Stimulated activated CD4-positive, alpha-beta T cell treated with anti-CD3 and anti-CD28 coated beads, Interleukin-15, amount 100 ng/mL, for 24 hours (primary cell): ENCODE measurements at places on chromosomes 3 and 15.

- DNase-seq = no peak
These were observed 292.1 kb downstream of the LPP start for GRCh38 chr3:188446014-188446413.

GRCh38 chr15:89662893-89663626 is 7.8 kb upstream of the KIF7 start:
- no peak for DNase-seq

DNA sequence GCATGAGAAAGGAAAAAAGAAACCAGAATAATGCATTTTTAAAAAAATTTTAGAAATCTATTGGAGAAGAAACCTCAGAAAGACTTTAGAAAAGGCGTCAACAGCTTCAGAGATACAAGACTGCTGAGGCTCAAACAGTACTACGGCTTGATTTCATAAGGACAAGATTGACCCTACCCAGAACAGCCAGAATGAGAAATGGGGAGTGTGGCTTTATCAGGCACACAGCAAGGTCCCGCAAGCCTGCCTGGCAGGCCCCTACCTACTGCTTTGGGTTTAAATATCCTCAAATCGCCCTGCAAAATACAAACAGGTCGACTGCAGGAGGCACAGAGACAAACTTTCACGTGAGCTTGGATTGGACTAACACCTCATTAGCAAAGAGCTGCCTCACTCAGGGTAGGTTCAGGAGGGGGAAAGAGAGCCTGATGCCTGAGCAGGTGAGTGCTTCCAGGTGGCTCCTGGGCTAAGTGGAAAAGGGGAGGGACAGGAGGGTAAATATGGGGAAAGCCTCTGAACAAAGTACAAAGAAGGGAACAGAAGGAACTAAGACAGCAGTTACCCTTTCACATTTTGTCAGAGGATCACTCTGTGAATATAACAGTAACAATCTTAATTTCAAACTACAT is 87.5 kb downstream of the RORA start:
- no peak for DNase-seq

GRCh38 chr3:183264268-183264667 is 11.2 kb downstream of the B3GNT5 start:
- DNase-seq = no peak

DNA sequence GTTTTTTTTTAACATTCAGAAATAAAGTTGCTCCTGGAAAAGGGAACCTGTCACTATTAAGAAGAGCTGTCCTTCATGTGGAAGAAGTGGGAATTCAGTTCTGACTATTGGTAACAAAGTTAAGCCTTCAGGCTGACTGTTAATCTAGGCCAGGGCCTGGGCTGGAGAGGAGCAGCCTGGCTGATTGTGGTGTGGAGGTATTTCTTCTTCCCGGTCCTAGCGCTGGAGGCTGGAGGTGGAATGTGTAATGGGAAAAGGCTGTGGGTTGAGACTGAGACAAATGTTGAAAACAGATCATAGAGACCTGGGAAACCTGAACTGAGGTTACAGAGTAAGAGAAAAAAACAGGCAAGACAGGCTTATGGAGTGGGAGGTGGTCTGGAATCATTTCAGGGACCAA is 23.8 kb upstream of the SH3BP5 start:
- DNase-seq = no peak

DNA sequence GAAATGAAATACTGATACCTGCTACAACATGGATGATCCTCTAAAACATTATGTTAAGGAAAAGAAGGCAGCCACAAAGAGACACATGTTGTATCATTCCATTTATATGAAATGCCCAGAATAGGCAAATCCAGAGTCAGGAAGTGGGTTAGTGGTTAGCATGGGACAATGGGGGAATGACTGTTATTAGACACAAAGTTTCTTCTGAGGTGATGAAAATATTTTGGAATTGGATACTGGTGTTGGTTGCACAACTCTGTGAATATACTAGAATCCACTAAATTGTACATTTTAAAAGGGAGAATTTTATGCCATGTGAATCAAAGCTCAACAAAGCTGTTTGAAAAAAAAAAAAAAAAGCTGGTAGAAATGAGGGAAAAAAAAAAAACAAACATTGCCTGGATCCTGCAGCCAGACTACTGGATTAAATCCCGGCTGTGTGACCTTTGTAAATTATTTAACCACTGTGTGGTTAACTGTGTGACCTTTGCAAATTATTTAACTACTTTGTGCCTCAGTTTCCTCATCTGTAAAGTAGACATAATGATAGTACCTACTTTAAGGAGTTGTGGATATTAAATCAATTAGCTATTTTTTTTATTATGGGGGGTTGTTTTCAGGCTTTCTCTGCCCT is 75.6 kb upstream of the PRICKLE2 start:
- DNase-seq = no peak

DNA sequence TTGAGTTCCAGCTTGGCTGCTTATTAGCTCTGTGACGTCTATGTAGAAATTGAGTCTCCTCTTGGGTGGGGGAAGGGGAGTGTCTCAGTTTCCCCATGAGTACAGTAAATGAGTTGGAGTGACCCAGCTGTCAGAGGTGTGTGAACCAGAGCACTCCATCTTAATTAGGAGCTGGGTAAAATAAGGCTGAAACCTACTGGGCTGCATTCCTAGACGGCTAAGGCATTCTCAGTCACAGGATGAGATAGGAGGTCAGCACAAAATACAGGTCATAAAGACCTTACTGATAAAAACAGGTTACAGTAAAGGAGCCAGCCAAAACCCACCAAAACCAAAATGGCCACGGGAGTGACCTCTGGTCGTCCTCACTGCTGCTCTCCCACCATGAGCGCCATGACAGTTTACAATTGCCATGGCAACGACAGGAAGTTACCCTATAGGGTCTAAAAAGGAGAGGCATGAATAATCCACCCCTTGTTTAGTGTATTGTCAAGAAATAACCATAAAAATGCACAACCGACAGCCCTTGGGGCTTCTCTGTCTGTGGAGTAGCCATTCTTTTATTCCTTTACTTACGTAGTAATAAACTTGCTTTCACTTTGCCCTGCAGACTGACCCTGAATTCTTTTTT is 222.4 kb downstream of the CACNA2D3 start:
- no peak for DNase-seq

GRCh38 chr3:48058091-48058490 is 41.9 kb upstream of the MAP4 start:
- no peak for DNase-seq

GRCh38 chr3:58520403-58521335 is 16.3 kb downstream of the ACOX2 start:
- DNase-seq = no peak

DNA sequence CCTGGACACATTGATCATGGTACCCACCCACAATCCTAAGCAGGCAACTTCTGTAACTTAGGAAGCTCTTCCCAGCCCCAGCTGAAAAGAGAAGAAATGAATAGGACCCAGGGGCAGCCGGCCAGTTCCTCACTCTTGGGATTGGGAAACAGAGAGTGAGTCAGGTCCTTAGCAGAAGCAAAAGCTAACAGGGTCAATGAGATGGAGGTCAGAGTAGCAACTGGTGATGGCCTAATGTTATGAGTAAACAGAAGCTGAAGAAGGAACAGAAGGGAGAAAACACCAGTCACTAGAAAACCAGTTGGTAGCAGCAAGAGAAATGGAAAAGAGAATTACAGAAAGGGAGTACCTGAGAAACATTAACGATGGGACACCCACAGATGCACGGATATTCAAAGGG is 20.0 kb downstream of the RIOX2 start:
- no peak for DNase-seq

DNA sequence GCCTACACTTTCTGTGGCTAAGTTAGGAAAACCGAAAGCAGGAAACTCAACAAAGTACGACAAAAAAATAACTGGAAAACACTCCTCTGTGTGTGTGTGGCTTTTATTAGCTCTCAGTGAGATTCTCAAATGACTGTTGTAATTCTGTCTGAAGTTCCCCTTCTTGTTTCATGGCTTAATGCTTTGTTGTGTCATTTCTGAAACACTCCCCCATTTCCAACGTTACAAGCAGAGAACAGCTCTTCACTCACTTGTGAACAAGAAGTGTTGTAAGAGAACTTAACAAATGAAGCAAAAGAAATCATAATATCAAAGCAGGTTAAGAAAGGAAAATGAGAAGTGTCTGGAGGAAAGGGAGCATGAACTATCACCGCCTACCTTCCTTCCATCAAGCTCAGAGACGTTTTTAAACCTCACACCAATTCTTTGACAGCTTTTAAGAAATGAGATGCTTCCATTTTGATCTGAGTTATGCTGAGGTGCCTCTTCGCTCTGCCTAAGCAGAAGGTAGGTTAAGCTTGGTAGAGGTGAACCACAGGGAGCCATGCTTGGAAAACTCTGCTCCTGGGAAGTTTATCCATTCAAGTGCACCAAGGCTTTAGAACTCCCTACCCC is 12.4 kb upstream of the SEC62 start:
- DNase-seq = no peak

DNA sequence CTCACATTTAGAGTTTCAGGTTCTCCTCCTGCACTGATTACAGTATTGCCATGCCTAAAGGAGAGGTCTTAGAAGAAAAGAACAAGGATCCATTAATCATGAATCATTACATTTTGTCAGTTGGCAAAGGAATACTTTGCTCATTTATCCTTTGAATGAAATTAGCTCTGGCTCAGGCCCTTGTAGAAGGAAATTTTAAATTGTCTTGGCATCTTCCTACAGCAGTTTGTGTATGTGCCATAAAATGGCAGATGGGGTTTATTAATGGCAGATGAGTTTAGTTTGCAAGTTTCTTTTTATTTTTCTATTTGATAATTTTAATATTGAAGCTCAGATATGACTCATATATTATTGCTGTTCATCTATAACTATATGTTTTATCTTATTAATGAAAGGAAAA is 181.2 kb upstream of the EPHA3 start:
- DNase-seq = no peak

GRCh38 chr3:188053710-188054380 is 100.1 kb upstream of the LPP start:
- no peak for DNase-seq

DNA sequence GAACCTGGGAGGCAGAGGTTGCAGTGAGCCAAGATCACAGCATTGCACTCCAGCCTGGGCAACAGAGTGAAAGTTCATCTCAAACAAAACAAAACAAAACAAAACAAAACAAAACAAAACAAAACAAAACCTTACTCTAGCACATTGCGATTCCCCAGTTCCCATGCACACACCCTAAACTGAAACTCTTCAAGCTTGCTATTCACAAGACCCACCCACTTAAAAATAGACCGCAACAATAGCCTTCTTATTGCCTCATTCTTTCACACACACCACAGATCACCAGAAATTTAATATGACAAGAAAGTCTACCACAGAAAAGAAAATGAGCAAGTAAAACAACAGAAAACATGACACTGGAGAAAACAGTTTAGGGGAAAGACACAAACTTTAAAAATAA is 598.4 kb downstream of the FHIT start:
- no peak for DNase-seq

GRCh38 chr3:190183121-190183520 is 62.4 kb upstream of the P3H2 start:
- no peak for DNase-seq

DNA sequence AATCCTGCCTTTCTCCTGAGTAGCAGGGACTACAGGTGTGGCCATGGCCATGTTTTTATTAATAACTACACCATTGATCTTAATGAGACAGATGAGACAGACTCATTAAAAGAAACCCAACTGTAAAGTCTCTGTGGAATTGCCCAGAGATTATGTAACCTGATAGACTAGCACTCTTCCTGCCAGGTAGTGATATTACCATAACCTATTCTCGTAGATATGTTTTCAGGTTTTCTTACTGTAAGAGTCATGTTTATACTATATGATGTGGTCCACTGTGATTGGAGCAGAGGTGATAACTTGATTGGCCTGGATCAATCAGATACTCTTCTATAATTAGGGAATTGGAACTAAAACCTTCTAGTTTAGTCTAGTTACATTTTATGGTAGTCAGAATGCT is 93.7 kb downstream of the NFKBIZ start:
- DNase-seq = no peak

- DNase-seq = no peak
These were observed 38.7 kb downstream of the FGD5 start for GRCh38 chr3:14857506-14857905.

DNA sequence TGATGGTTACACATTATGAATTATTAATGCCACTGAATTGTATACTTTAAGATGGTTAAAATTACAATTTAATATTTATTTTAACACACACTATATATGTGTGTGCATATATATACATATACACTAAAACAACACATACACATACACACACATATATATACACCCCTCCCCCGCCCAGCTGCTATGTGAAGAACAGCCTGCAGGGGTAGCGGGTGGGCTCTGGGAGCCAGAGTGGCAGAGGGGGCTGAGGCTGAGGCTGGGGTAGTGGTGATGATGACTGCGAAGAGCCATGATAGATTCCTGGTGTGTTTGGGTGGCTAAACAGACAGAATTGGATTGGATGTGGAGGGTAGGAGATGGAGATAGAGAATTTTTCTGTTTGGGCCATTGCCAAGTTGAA is 39.4 kb upstream of the APEH start:
- DNase-seq = no peak

- DNase-seq = no peak
These were observed 70.0 kb upstream of the SKOR1 start for GRCh38 chr15:67755264-67755663.

GRCh38 chr3:71579326-71579934 is 4.1 kb downstream of the FOXP1 start:
- no peak for DNase-seq

GRCh38 chr3:152349392-152349791 is 80.7 kb downstream of the MBNL1 start:
- DNase-seq = no peak

- no peak for DNase-seq
These were observed 6.1 kb downstream of the ZKSCAN7 start for GRCh38 chr3:44561076-44561475.

- no peak for DNase-seq
These were observed 7.3 kb downstream of the UNC13C start for GRCh38 chr15:53985562-53985961.

GRCh38 chr15:67009576-67010569 is 55.5 kb upstream of the SMAD3 start:
- no peak for DNase-seq

- no peak for DNase-seq
These were observed 76.5 kb downstream of the HMG20A start for GRCh38 chr15:77497110-77497737.

GRCh38 chr3:194598771-194599557 is 34.3 kb downstream of the TMEM44 start:
- DNase-seq = no peak
